ENCODE measurements at places on chromosomes 2 and 18.

DNA sequence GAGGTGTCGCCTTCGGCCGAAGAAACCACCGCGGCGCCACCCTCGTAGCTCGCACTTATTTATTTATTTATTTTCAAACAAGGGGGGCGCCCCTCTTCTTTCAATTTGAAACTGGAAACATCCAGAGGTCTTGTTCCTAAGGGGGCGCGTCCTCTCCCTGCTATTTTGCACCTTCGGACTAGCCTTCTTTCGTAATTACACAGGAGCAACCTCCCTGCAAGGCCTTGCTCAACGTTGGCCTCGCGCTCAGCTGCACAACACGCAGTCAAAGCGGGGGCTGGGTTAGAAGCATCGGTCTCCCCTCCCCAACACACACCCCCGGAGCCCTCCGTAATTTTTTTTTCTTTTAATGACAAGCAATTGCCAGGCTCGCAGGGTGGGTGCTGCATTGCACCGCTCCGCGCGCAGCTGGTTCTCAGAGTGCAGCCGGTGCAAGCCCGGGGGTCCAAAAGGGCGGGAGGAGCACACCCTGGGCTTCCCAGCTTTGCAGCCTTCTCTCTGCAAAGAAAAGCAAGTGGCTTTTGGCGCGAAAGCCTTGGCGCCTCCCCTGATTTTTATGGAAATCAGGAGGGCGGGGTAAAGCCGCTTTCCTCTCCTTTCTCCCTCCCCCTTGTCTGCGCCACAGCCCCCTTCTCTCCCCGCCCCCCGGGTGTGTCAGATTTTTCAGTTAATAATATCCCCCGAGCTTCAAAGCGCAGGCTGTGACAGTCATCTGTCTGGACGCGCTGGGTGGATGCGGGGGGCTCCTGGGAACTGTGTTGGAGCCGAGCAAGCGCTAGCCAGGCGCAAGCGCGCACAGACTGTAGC, at the start of gene MYCN:
MYCN (plus strand) TSS at position 697 of the 807 bp plus-strand sequence. CDS start 1,515 bp downstream, outside the sequence.
- H3K4me3 ChIP-seq: peak within 1 kb of the TSS; percentile 52
- peaks cover 41% of the 10 kb centered on the region for H3K27me3 ChIP-seq
- no peaks in the 10 kb centered on the region for H3K36me3 ChIP-seq
- DNase-seq: peak; percentile 78
- H3K4me1 ChIP-seq: peaks cover 25% of the 10 kb centered on the region

DNA sequence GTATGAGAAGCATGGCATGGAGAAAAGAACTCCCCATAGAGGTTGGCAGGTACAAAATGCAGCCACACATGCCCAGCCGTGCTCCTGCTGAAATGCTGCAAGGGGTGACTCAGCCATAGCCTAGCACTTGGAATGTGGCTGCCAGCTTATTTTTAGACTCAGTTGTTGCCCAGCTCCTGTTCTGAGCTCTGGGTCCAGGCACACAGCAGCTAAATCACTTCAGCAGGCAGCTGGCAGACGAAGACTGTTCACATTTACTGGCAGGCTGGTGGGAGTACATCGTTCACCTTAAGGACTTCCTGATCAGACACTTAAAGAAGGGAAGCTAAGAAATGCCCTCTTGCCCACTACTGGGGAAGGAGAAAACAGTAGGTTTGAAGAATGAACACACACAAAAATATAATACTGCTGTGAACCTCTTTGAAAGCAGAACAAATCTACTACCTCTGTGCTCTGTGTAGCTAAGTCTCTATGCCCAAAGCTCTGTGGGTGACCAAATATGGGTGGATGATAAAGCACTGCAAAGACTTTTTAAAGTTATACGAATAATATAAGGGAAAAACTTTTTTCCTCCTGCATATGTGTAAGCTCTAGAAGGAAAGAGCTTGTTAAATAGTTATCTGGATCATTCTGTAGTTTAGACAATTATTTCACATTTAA, 146.1 kb downstream of the LNPK start:
- DNase-seq: no peak
- peaks cover 3% of the 10 kb centered on the region for H3K27me3 ChIP-seq
- H3K4me1 ChIP-seq: no peaks in the 10 kb centered on the region

GRCh38 chr18:57784801-57785114, 18.4 kb downstream of the ATP8B1 start:
- H3K4me1 ChIP-seq: no peaks in the 10 kb centered on the region
- no peaks in the 10 kb centered on the region for H3K36me3 ChIP-seq
- H3K27ac ChIP-seq: no peak overlapping the region
- no peaks in the 10 kb centered on the region for H3K27me3 ChIP-seq
- DNase-seq: no peak
- H3K4me3 ChIP-seq: no peak overlapping the region

- H3K4me3 ChIP-seq: peak overlapping the region; percentile 38
- H3K4me1 ChIP-seq: peaks cover 4% of the 10 kb centered on the region
- H3K27me3 ChIP-seq: peaks cover 30% of the 10 kb centered on the region
These were observed 17.2 kb downstream of the GPC1 start for GRCh38 chr2:240452462-240453256.

- H3K27ac ChIP-seq: no peak overlapping the region
- peaks cover 13% of the 10 kb centered on the region for H3K27me3 ChIP-seq
- peaks cover 41% of the 10 kb centered on the region for H3K4me1 ChIP-seq
- no peaks in the 10 kb centered on the region for H3K36me3 ChIP-seq
These were observed 3.0 kb upstream of the ITM2C start for GRCh38 chr2:230861552-230862255.

DNA sequence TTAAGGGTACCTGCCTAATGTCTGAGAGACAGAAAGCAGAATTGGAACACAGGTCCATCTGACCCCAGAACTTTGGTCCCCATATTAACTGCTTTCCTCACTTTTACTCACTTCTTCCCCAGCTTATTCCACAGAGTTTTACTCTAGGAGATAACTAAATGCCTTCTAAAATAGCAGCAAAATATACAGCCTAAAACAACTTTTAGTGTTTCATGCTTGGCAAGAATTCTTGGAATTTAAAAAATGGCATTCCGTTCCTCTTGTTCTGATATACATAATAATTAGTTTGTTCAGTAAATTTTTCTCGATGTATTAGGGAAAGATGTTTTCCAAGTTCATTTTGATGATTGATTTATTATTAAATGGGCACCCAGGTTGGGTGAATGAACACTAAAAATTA, 151.9 kb downstream of the FHOD3 start:
- no peak overlapping the region for H3K27ac ChIP-seq
- H3K27me3 ChIP-seq: peaks cover 5% of the 10 kb centered on the region
- H3K4me3 ChIP-seq: no peak overlapping the region
- H3K4me1 ChIP-seq: no peaks in the 10 kb centered on the region
- no peaks in the 10 kb centered on the region for H3K36me3 ChIP-seq
